COR-L47 (cell line): ENCODE measurements at places on chromosomes 3 and 15.

- DNase-seq, result no peak
These were observed 188.7 kb downstream of the UBE3A start for GRCh38 chr15:25250011-25250596.

DNA sequence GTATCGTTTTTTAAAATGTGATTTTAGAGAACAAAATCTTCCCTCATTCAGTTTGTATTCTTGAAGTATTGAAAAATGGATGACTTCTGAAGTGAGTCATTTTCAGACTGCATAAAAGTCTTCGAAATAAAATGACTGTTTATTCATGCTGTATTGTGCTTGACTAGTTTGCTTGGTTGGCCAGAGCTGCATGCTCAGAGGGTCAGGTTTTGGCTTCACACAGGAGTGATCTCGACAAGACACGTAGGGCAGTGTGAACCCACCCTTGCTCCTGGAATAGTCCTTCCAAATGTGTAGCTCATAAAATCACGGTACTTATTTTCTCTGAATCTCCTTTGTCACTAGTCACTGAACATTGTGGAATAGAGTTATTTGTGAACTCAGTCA lies 73.3 kb downstream of the FNDC3B start:
- DNase-seq, result no peak

- no peak for DNase-seq
These were observed 4.9 kb upstream of the BTLA start for GRCh38 chr3:112504123-112504522.

- DNase-seq, result no peak
These were observed 108.8 kb downstream of the TOP2B start for GRCh38 chr3:25555695-25556437.

GRCh38 chr15:62881056-62881455 lies 161.5 kb upstream of the TPM1 start:
- DNase-seq, result no peak

- no peak for DNase-seq
These were observed 34.3 kb upstream of the VIPR1 start for GRCh38 chr3:42468111-42468510.

GRCh38 chr15:69860921-69861320 lies 236.8 kb downstream of the TLE3 start:
- no peak for DNase-seq

- peak; percentile 15 for DNase-seq
These were observed 88.4 kb upstream of the ATP11B start for GRCh38 chr3:182704926-182705325.

- no peak for DNase-seq
These were observed 33.6 kb downstream of the ZDHHC19 start for GRCh38 chr3:196177567-196177966.

- DNase-seq, result no peak
These were observed 268.4 kb upstream of the ROPN1 start for GRCh38 chr3:124260206-124260915.

DNA sequence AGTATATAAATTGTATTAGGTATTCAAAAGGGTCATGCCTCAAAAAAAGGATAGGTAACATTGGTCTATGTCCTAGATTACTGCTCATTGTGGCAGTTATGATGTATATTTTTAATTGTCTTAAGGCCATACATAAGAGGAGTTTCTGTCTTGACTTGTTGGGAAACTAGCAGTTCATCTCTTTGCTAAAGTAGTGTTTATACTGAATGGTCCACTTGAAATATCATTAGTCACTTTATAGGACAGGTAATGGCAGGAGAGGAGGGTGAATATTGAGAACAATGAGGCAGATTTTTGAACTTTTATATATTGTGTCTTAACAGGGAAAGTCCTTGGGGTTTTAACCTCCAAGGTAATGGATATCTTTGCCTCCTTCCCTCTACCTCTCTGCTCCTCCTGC lies 58.4 kb downstream of the TP63 start:
- no peak for DNase-seq

GRCh38 chr3:123559040-123559861 lies 25.6 kb downstream of the HACD2 start:
- DNase-seq, result peak; percentile 68
